Stimulated activated CD4-positive, alpha-beta T cell treated with anti-CD3 and anti-CD28 coated beads, Interleukin-12 subunit alpha, Interleukin-12 subunit beta, amount 100 ng/mL, for 48 hours (primary cell): ENCODE measurements at places on chromosomes 5 and 9.

DNA sequence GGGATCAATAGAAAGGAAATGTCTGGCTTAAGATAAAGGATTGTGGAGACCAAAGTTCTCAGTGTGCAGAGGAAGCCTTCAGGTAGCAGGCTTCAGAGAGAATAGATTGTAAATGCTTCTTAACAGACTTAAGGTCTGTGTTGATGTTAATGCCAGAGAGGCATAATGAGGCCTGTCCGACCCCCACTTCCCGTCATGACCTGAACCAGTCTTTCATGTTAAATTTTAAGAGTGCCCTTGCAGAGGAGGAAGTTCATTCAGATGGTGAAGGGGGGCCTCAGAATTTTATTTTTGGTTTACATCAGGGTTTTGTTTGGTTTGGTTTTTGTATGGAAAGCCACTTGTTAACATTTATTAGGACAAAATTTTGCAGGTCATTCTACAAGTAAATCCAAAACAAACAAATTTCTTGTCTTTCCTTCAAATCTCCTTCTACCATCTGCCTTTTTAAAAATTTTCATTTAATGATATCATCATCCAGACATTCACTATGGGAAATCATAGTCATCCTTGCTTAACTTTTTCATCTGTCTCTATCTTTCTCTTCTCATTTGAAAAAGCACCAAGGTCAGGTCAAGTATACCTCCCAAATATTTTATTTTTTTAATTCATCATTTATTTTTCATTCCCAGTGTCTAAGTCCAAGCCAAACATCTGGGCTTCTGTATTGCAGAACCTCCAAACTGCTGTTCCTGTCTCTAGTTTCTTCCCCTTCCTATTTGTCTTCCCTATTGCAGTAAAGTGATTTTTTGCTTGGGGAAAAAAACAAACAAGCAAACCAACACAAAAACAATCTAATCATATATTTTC lies 6.9 kb upstream of the ABCA1 start:
- no peak for DNase-seq

- DNase-seq: no peak
These were observed 17.5 kb downstream of the ANKRD33B start for GRCh38 chr5:10581424-10581748.

GRCh38 chr9:106753155-106753671 lies 109.8 kb upstream of the ZNF462 start:
- no peak for DNase-seq

DNA sequence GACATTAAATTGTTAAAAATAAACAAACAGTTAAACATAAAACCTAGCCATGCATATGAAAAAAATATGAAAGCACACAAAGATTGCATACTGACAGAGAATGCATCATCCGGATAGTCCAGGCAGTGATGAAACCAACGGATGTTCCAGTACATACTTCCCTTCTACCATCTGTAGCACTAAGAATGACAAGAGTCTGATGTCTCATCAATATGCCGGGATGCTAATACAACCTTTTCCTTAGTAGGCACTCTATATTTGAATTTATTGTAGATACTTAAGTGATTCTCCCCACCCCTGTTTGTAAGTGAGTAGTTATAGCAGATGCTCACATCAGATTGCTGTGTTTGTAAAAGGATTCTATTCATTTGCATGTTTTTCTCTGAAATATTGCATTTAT lies 571.2 kb upstream of the WWC1 start:
- DNase-seq: no peak

GRCh38 chr5:38554861-38555260 lies 1.6 kb downstream of the LIFR start:
- DNase-seq: no peak

- DNase-seq: no peak
These were observed 308.0 kb downstream of the MCTP1 start for GRCh38 chr5:94976853-94977252.

DNA sequence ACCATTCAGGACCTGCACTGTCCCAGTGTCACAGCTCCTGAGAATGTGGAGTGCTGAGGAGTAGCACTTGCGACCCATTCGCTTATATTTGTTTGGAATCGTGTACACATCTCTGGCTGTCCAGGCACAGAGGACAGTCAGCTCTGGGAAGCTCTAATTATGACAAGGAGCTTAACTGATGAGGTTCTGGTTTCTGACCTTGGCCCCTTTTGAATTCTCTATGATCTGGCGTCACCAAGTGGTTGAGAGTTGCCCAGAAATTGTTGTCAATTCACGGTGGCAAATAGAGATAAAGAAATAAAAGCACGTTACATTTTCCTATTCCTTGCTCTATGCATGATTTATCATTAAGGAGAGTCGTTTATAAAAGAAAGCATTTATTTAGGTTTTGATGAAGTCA lies 34.9 kb upstream of the LECT2 start:
- no peak for DNase-seq

DNA sequence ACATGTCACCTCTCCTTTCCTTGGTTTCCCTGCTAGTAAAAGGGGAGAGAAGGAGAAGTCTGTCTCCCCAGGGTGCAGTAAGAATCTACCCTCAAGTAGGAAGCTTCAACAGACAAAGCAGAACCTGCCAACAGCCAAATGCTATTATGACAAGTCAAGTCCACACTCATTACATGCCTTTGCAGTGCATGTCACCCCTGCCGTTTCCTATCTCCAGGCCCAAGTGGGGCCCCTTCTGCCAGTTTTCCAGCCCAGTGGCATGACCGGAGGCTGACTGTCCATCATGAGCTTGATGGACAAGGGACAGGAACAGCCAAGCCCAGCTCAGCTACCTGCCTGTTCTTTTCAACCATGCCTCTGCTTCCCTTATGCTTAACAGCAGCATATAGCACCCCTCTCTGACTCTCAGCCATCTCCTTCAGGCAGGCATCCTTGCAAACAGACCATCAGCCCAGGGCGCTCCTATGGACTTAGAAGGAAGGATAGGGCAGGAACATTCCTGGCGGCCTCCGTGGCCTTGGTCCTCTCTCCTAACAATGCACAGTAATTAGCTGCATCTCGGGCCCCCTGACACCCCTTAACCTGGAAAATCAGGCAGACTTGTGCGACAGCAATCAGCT lies 107.2 kb upstream of the RAD23B start:
- DNase-seq: no peak

- no peak for DNase-seq
These were observed 11.1 kb downstream of the ERGIC1 start for GRCh38 chr5:172845154-172845553.

DNA sequence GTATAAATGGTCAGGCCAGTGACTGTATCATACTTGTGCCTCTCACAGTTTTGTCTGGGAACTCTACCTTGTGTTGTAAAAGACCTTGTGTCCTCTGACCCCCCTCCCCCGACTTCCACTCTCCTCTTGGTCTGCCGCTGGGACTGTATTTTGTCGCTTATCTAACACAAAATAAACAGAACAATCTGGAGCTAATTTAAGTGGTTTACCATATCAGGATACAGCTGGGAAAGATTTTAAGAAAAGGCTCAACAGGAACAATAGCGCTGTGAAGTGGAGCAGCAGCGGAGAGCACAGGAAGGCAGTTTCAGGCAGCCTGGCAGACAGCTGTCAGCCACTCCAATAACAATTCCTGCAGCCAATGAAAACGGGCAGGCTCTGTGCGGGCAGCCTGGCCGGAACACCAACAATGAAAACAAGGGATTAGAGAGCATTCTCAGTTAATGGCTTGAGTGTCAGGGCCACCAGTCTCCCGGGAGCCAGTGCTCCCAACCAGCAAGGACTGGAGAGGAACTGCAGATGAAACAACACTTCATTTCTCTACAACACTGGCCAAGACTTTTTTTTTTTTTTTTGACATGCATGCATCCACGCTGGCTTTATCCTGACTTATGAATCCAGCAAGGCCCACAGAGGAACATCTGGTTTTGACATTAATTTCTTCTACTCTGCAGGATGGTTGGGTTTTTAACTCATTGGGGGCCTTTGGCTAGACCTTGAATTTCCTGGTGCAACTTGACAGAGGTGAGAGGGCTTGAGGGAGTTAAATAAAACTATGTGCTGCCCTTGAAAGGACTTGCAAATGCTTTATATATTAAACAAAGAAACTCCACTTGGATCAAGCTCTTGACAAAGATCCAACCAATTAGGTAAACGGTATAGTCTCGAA lies 76.7 kb downstream of the ARSB start:
- no peak for DNase-seq

DNA sequence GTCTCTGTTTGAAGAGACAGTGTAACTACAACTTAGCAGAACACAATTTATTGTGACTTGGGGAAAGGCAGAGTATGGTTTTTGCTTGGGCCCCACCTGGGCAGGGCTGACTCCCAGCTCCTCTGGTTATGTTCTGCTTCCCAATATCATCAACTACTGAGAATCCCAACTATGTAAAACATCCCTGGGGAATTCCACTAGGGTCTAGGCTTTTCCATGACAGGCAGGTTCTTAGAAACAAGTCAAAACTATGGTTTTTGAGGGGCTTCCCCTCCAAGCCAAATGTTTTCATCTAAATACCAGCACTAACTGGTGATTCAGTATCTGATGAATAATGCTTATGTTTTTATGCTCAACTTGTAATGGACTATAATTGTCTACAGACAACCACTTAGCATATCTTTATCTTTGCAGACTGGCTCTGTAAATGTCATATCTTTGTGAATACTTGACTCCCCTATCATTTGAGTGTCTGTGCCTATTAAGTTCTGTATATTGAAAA lies 409.5 kb downstream of the PDE4D start:
- DNase-seq: no peak

GRCh38 chr5:132943362-132944022 lies 19.9 kb downstream of the AFF4 start:
- no peak for DNase-seq

GRCh38 chr5:119583684-119584083 lies 45.7 kb upstream of the FAM170A start:
- DNase-seq: no peak

- DNase-seq: no peak
These were observed 411.7 kb downstream of the DMAC1 start for GRCh38 chr9:7387840-7388239.

GRCh38 chr9:82170866-82171265 lies 182.3 kb downstream of the SPATA31D1 start:
- DNase-seq: no peak

GRCh38 chr5:175728885-175729828 lies 71.3 kb downstream of the HRH2 start:
- no peak for DNase-seq

DNA sequence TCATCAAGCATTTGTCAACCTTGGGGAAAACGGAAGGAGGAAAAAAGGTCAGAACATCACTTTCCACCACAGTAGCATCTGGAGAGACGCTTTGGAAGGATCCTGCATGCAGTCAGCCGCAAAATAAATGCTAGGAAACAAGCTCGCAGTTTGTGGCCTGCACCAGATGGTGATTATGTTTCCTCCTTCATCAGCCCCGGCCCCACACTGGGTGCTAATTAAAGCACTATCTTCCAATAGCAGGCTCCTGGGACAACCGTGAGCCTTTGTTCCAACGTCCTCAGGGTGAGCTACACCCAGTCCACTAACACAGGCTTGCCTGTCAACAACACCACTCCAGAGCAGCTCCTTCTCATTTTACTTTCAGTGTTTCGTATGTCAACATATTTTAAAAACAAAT lies 64.0 kb downstream of the RNF130 start:
- no peak for DNase-seq

DNA sequence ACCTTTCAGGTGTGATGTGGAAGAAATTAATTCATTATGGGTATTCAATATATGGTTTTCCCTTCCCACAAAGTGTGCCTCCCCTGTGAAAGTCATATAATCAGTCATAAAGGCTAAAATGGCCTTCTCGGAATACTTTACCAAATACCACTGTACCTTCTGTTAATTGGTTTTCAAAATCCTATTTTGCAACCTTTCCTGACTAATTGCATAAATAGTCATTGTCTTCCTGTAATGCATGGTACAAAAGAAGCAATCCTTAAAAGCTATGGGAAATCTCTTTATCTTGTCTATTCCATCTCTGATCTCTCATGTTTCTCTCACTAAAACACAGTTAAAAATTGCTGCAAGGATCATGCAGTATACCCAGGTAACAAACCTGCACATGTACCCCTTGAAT lies 44.3 kb upstream of the UGCG start:
- no peak for DNase-seq

DNA sequence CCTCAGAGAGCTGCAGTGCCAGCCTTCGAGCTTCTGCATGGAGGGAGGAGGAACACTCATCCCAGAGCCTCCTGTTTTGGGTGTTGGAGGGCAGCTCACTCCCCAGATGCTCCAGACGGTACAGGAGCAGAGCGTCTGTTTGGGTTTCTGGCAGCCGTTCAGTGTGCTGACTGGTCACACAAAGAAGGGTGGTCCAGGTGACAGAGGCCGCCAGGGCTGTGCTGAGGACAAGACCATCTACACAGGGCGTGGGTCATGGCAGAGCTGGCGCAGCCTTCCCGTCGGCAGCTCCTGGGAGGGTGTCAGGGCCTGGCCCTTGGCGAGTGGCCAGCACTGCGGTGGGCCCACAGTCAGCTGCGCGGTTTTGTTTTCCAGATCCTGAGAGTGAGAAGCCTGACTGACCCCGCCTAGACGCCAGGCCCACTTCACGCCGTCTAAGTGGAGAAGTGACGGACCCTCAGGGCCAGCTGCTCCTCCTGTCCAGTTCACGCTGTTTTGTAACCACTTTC lies 131.4 kb upstream of the FAM120A start:
- DNase-seq: no peak

DNA sequence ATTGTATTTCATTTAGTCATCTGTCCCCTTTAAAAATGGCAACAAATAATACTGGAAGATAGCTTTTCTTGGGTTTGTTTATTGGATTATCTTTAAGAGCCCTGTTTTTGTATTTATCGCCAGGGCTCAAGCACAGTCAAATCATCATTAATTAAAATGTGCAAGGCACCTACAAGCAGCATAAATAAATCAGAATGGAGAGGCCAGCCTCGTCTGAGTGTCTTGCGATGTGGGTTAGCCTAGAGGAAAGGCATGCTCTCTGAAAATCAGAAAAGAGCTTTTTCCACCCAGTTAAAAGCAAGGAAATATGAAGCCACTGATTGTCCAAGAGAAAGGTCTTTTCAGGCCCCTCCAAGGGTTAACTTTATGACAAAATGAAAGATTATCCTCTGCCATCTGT lies 31.8 kb downstream of the ZFAND5 start:
- no peak for DNase-seq

DNA sequence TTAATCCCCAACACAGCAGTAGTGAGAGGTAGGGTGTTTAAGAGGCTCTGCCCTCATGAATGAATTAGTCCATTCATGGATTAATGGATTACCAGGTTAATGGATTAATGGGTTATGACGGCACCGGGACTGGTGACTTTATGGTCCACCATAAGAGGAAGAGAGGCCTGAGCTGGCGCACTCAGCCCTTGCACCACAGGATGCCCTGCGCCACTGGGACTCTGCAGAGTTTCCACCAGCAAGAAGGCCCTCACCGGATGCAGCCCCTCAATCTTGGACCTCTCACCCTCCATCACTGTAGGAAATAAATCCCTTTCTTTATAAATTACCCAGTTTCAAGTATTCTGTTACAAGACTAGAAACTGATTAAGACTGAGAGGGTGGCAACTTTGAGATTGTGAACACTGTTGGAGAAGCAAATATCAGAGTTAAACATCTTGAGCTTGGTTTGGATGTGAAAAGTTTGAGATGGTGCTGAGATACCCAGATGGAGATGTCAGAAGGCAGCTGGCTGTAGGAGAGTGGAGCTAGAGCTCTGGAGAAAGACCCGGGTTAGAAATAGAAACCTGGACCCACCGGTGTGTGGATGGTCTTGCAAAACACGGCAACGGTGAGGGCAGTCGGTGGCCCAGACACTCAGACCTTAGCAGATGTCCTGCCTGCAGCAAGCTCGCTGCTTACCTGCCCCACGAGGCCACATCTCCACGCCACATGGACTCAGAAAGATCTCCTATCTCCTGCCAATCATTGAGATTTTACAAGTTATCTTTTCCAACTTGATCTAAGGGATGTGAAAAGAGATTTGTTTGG lies 98.8 kb downstream of the HSD17B3 start:
- DNase-seq: no peak

GRCh38 chr5:141338538-141339306 lies at the start of gene PCDHGA2:
TSS of gene PCDHGA2 (plus strand) at chr5:141338760.
- no peak for DNase-seq
